Stimulated activated CD4-positive, alpha-beta T cell treated with anti-CD3 and anti-CD28 coated beads, Interleukin-15, amount 100 ng/mL, for 48 hours (primary cell): ENCODE measurements at places on chromosomes 2 and 18.

DNA sequence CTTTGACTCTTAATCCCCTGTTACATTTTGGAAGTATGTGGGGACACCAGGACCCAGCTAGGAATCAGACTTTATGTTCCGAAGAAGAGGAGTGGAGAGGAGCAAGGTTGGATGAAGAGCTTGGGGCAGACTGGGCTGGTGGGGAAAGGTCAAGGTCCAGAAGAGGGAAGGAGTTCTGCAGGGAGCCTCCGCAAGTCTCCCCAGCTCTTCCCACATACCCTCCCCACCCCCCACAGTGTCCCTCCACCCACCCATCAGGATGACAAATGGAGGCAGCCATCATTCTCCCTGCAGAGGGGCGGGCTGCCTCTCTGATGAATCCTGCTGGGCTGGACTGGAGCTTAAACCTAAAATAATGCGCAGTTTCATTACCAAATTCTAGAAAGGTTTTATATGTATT lies 77.2 kb downstream of the ACKR3 start:
- no peak for DNase-seq

DNA sequence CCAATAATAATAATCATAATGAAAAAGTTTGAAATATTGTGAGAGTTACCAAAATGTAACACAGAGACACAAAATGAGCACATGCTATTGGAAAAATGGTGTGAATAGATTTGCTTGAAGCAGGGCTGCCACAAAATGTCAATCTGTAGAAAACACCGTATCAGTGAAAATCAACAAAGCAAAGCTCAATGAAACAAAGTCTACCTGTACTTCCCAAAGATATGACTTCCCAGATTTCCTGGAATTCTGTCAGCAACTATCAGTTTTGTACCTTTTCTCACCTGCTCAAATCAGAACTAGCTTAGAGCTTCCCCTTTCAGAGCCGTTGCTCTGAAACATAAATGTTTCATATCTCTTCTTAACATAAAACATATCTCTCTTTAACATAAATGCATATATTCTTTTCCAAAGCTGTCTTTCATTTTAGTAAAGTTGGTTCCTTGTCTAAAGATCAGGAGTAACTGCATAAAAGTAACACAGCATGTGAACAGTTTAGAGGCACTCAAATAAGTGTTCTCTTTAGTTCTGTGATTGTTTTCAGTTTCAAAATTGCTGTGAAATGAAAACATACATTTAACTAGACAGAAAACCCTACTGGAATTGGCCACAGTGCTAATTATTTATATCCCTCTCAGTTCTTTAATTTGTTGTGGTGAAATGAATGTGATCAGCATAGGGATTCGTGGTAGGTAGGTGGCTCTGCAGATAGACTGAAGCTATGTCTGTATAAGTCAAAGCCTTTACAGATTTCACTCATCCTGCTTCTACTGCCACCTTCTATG lies 262.5 kb downstream of the KCNJ3 start:
- DNase-seq, result no peak

DNA sequence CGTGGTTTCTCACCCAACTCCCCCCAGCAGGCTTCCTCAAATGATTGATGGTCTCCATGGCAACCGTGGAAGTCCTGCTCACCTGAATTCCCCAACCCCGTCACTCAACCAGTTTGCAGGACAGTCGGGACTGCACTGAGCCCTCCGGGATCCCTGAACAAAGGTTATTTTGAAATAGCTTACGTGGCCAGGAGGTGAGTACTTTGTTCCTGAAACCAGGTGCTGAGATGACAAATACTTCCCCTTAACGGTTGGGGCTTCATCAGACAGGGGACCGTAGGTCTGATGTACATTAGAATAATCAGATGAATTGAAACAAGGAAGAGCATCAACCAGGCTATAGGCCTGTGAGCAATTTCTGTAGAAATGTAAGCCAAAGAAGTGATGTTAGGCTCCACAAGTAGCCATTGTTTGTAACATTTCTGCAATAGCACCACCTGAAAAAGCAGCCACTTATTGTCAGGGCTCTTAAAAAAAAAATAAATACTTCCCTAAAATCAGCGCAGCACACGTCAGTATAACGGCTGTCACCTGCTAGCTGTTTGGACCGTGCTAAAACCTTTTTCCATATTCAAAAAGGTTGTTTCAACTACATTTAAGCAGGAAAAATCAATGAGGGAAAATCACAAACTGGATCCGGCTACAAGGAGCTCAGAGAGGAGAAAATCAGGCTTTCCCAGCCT lies 206.4 kb upstream of the ID2 start:
- no peak for DNase-seq

DNA sequence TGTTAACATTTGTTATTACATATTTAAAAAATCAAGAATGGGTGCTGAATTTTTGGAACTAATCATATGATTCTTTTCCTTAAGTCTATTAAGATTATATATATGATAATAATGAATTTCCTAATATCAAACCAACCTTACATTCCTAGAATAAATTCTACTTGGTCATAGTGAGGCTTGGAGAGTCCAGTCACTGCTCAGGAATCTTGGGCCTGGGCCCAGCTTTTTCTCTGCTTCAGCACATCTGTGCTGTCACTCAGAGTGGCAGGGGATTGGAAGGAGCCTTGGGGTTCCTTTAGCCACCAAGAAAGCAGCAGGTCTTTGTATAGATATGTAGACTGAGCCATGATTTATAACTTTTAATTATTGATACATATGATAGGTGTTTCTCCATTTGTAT lies 19.9 kb upstream of the ZAP70 start:
- no peak for DNase-seq

DNA sequence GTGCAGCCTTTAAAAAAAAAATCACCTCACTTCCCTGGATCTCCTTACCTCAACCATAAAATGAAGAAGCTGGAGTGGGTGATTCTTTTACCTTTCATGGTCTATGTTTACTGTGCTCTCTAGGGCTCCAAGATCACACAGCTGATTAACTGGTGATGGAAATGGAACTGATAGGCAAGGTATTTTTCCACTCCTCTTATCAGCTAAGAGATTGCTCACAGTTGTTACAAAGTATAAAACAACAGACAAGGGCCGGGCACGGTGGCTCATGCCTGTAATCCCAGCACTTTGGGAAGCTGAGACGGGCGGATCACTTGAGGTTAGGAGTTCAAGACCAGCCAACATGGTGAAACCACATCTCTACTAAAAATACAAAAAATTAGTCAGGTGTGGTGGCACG lies 14.5 kb downstream of the RPS27A start:
- no peak for DNase-seq

DNA sequence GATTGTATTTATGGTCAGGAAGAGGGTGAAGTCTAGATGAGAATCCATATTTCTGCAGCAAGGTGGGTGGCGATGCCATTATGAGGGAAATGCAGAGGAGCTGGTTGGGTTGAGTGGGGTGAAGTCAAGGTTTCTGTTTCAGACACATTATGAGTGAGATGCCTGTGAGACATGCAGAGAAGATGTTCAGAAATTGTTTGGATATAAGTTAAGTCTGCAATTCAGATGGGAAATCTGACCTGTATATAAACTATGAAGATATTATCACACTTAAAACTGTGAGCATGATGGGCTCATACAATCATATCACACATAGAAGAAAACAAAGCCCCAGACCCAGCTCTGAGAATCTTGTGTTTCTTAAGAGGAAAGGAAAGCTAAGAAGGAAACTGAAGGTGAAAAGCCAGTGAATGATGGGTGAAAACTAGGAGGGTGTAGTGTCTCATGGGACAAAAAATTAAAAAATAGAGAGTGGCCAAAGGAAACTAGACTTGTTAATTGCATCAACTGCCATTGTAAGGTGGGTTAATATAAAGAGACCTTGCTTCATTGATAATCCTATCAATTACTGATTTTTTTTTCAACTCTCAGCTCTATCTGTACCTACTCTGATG lies 14.2 kb downstream of the GALNT5 start:
- no peak for DNase-seq

DNA sequence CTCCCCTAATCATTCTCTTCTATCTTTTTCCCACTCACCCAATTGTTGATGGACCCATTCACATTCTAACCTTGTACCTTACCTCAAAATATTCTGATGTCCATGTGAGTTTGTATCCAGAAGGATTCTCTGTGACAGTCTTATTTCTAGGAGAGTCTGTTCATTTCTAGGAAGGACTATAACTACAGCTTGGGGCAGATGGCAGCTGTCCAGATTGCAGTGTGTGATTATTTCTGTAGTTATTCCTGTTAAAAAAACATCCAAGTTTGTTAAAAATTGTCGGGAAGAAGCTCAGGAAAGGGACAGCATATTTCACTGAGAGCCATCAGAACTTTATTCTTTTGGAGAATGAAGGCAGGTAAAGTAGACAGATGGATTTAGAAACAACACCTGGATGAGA lies 142.6 kb downstream of the RAPGEF4 start:
- no peak for DNase-seq

DNA sequence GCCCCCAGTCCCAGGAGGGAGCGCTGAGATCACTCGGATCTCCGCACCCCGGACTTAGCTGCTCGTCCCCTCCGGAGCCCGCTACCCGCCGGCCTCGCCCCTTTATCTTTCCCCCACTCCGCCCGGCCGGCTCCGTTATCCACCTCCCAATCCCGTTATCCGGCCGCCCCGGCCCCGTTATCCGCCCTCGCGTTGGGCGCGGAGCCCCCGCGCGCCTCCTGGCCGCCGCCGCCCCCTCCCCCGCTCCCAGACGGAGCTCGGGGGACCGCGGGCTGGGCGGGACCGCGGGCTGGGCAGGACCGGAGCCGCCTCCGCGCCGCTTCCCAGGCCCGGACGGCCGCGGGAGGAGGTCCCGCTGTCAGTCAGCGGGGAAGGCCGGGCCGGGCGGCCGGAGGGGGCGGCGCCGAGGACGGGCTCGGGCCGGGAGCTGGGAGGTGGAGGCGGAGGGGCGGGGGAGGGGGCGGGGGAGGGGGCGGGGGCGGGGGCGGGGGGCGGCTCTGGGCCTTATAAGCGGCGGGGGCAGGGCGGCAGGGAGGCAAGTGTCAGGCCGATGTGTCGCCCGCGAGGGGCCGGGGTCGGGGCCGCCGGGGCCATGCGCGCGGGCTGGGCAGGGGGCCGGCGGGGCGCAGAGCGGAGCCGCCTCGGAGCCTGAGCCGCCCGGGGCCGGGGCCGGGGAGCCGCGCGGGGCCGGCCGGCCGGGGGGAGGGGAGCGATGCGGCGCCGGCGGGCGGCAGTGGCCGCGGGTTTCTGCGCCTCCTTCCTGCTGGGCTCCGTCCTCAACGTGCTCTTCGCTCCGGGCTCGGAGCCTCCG lies at the start of gene PKDCC:
Gene PKDCC, plus strand, starts transcription at position 534 of the 811 bp plus-strand sequence. Its CDS starts 179 bp downstream, at position 713.
- DNase-seq, result no peak

GRCh38 chr2:16005816-16006536 lies 65.6 kb downstream of the MYCN start:
- DNase-seq, result no peak

DNA sequence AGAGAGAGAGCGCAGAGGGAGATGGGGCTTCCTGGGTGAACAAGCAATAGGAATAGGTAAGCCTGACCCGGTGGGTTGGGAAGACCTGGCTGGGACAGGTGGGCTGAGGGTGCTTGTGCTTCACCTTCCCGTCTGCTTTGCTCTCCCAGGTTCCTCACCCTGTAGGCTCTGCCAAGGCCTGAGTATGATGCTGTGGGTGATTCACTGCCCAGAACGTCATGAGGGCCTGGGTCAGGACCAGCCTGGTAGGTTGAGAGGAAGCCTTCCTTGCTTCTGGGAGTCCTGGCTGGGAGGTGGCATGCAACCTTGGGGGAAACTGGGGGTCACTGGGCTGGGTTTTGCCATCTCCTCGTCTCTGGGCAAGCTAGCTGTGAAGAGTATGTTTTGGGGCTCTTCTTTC lies 220.2 kb upstream of the APCDD1 start:
- no peak for DNase-seq

DNA sequence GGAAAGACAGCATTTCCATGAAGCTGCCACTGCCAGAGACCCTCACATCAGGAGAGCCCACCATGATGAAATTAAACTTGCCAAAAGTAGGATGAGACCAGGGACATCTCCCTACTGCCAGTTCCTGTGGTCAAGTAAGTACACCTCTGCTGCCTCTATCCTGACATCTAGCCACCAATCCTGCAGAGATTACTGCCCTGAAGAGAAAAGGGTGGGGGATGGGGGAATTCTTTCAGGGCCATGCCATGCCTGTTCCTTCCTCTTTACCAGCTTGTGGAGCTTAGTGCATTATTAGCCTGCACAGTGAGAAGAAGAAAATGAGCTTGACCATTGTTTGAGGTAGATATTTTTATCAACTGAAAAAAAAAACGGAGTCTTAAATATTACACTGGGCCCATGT lies 397.2 kb upstream of the CDH2 start:
- DNase-seq, result no peak

DNA sequence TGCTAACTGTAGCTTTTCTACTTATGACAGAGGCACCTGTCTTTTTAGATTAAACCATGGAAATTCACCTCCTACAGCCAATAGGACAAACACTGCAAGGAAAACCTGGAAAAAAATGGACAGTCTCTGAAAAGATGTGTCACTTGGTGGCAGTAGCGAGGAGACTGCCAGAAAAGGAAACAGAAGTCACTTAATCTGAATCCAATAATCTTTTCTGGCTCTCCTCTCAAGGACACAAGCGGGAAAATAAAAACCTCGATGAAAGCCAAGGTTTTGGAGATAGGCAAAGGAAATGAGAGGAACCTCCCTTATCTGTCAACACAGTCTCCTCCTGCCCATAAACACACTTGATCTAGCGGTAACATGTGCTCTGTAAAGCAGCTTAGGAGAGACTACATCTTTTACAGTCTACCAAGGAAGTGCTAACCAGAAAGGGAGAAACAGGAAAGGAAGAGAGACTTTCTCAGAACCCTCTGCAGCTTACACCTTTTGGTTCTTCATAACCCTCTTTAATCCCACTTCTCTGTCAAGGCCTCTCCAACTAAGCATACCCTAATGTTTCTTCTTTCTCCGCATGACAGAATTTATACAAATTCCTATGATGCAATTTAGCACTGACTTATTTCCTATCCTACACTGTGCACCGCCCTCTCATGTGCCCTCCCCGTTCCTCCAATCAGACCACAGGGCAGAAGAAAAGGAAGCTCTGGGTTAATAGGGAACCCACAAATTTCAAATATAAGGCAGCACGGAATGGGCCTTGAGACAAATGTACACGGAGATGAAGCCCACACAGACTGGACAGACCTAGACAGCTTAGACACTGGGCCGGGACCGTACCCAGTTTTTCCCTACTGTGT lies 52.8 kb downstream of the CLASP1 start:
- no peak for DNase-seq

DNA sequence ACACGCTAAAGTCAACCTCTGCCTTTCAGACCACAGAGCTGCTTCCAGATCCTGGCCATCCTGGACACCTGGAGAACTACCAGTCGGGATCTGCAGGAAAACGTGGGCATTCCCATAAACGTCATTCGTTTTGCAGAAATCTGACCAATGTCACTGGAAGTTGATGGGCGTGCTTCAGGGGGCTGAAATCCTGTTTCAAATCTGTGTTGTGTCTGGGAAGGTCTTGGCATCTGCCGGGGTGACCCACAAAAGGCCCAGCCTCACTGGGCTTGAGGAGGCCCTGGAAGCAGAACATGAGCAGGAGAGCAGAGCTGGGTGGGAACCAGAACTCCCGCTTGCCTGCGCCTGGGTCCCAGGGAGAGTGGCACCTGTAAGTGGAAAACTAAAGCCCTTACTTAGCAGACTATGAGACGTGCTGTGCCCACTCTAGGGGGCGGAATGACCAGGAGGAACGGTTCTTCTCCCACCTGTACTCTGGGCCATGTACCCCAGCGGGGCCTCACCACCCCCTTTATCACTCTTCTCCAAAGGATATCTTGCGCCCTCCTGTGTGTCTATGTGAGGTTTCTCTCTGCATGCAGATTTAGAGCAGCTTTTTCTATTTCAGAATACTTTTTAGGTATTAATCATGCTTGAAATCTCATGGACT lies 200.9 kb downstream of the FAM210A start:
- no peak for DNase-seq

GRCh38 chr2:206990360-206990759 lies 51.0 kb downstream of the CPO start:
- no peak for DNase-seq
